ENCODE measurements at places on chromosomes 1 and 21.

DNA sequence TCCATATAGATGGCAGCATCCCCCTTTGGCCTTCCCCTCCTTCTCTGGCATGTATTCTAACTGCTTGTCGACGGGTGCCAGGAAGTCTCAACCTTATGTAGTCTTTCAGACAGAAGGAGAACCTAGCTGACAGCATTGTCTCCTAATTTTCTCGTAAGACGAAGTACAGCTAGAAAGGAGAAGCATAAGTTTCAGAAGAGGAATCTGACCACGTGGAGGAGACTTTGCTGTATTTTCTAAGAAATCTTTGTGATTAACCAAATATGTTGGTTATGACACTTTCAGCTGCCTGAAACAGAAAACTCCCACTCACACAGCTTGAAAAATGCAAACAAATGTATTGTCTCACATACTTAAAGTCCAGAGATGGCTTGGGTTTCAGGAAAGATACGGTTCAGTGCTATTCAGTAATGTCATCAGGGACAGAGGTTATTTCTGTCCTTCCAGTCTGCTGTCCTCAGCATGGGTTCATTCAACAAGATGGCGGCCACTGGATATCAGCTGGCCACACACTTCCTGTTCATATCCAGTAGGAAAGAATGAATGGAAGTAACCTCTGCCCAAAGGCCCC, 109.5 kb upstream of the ZNF648 start:
- DNase-seq, result no peak

- no peak for DNase-seq
Measured at GRCh38 chr1:68143633-68144032, 88.7 kb downstream of the WLS start.

GRCh38 chr1:189205863-189206262, 1271.8 kb downstream of the BRINP3 start:
- no peak for DNase-seq

DNA sequence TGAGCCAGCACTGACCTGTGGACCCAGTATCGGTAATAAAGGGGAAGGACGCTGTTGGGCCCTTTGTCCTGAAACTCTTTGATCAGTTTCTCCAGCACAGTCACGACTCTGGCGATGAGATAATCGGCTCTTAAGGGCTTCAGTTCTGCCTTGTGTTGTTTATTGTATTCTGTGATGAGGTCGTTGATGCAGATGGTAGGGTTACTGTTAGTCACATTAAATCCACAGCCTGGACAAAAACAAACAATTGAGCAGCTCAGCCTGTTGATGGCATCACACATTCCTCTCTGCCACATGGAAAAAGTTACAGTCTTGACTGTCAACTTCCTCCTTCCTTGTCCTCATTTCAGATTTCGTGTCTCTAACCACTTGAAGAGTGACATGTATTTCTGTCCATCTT, 57.6 kb downstream of the SIM2 start:
- peak; percentile 70 for DNase-seq

GRCh38 chr1:103917795-103918194, 168.1 kb downstream of the AMY1C start:
- DNase-seq, result no peak

- no peak for DNase-seq
Measured at GRCh38 chr1:116311193-116311592, 61.9 kb upstream of the ATP1A1 start.

GRCh38 chr1:234173968-234174367, 199.3 kb upstream of the COA6 start:
- no peak for DNase-seq

DNA sequence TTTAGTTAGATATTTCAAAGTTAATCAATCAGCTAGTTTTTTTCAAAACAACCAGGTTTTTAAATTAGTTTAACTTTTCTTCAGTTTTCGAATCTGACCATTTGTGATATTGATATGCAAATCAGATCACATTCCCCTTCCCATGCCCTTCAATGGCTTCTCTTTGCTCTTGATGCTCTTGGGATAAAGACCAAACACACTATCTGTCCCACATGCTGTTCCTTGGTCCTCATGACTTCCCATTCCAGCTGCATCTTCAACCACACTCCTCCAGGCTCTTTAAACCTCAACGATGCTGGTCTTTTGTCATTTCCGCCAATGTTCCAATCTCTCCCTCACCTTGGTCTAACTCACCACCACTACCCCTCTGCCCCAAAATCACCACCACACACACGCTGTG, 285.8 kb downstream of the LMX1A start:
- DNase-seq, result no peak

GRCh38 chr1:210505601-210506496, 177.1 kb downstream of the HHAT start:
- peak; percentile 29 for DNase-seq

DNA sequence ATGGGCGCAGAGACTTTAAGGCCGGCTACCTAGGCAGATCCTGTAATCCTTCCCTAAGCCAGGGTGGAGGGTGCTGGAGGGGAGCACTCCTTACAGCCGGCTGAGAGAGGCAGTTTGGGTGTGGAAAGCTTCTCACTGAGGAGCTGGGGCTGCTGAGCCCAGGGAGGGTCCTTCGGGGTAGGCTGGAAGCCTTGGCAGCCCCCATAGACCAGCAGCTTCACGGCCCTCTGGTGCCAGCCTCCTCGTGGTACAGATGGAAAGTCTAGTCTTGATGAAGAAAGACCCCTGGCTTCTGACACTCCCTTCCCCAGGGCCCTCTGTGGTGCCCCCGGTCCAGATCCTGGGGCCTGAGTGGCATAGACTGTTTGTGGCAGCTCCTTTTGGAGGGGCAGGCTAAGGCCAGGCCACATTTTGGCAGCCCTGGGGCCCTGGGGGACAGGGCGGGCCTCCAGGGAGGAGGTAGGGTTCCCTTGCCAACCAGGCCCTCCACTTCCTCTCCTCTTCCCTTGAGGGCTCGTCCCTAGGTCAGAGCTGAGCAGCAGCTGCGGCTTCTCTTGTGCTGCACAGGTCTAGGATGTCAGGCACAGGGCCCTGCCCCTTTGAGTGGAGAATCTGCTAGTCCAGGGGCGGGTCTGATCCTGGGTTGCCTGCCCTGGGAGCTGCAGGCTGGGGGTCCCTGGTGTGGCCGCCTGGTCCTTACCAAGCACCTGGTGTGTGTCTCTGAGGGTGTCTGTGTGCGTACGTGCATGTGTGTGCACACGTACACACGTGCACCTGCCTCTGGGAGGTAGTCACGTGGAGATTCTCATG, 4.8 kb downstream of the AMPD2 start:
- no peak for DNase-seq

- no peak for DNase-seq
Measured at GRCh38 chr1:116944613-116945012, 34.9 kb downstream of the PTGFRN start.

- no peak for DNase-seq
Measured at GRCh38 chr1:75099581-75099980, 34.6 kb upstream of the LHX8 start.

DNA sequence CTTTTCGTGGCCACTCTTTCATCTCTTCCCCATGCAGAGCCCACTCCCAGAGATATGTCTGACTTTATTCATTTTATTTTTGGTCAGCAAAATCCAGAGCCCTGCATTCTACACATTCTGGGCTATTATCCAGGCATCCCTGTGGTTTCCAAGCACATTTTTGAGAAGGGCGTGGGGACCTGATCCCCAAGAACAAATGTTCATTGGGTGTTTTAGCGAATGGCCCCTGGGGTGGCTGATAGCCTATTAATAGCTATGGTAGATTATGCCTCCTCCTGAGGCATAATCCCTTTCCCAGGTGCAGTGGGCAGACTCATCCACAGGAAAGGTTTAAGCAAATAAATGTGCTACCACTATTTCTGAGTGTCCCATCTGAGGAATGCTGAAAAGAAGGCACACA, 511.8 kb upstream of the USP24 start:
- DNase-seq, result peak; percentile 91

- no peak for DNase-seq
Measured at GRCh38 chr21:31201144-31201543, 142.9 kb downstream of the TIAM1 start.

DNA sequence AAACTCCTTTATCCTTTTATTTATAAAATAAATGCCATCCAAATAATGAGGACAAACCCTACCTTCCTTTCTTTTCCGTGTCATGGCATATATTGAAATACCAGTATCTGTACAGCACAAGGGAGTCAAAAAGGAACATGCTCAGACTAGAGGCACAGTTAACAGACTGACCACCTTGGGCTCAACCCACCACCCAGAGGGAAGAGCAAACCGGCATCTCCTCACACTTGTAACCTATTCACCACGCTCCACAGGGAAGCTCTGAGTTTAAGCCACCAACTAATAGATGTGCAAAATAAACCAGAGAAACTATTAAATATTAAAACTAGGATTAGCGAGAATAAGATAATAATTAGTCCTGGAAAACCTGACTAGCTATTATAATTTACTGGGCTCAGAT, 112.7 kb downstream of the SIPA1L2 start:
- no peak for DNase-seq

DNA sequence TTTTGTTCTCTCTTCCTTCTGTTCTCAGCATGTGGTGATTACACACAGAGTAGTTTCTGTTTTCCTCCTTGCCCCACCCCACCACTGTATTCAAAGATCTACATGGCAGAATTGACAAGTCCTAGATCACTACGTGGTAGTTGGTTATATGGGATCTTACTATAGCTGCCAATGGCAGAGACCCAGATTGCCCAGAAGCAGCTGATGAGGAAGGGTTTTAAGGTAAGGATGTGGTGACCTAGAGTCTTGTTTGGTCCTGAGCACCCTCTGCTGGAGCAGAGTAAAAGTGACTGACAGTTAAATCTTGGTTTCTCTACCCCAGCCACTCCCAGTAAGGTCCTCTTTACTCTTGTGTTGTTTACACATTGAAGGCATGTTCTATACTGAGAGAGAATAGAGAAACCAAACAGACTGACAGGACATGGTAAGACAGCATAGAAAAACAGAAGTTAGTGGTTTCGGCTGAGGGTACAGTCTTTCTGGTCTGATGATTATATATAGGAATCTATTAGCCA, 22.8 kb upstream of the STRIP1 start:
- DNase-seq, result peak; percentile 51

- no peak for DNase-seq
Measured at GRCh38 chr1:1956101-1956500, 37.0 kb upstream of the TMEM52 start.

GRCh38 chr1:67214420-67215174, 48.3 kb downstream of the IL23R start:
- DNase-seq, result peak; percentile 10

GRCh38 chr1:235253219-235253962, 74.6 kb downstream of the ARID4B start:
- peak; percentile 77 for DNase-seq

- peak; percentile 35 for DNase-seq
Measured at GRCh38 chr21:28154121-28154520, 838.6 kb downstream of the LTN1 start.

DNA sequence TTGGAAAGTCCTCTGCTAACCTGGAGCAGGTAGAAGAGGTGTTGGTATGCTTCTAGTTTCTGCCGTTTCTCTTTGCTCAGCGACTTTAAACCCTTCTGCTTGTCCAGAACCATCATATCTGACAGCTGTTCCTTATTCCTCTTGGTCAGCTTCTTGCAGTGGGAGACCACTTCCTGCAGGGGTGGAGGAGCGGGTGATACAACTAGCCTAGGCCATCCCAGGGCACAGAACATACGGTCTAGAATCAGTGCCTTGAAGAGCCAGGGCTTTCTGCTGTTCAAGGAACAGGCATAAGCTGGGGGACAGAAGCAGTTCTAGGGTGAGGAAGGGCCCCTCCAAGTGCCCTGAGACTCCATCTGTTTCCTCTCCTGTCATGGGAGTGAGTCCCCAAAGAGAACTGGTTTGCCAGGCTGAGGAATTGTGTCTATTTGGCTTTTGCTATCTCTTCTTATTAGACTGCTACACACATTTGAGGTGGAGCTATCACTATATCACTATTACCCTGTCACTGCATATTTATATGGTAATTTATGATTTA, 32.5 kb downstream of the IQGAP3 start:
- no peak for DNase-seq

- DNase-seq, result no peak
Measured at GRCh38 chr1:158180741-158181576, at the start of gene CD1D. Gene CD1D (plus strand): TSS chr1:158180895. CDS start chr1:158181102, 207 bp downstream.

GRCh38 chr1:184330875-184331274, 56.0 kb upstream of the C1orf21 start:
- DNase-seq, result no peak

DNA sequence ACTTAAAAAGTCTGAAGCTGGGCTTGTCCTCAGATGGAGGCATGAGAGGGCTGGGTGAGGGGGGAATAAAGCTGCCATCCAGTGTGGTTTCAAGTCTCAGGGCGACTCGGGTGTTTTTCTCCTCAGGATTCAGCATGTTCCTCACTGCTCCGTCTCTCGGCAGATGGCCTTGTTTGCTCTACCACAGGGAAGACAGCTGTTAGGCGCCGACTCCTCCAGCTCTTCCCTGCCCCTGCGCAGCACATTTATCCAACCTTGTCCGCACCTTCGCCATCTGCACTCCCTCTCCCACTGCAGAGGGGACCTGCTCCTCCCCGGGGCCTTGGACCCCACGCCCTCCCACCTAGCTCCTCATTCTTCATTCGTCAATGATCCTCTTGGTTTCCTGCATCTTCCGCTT, 16.6 kb upstream of the S100A11 start:
- no peak for DNase-seq

GRCh38 chr1:84164567-84165021, 20.5 kb downstream of the PRKACB start:
- DNase-seq, result no peak

DNA sequence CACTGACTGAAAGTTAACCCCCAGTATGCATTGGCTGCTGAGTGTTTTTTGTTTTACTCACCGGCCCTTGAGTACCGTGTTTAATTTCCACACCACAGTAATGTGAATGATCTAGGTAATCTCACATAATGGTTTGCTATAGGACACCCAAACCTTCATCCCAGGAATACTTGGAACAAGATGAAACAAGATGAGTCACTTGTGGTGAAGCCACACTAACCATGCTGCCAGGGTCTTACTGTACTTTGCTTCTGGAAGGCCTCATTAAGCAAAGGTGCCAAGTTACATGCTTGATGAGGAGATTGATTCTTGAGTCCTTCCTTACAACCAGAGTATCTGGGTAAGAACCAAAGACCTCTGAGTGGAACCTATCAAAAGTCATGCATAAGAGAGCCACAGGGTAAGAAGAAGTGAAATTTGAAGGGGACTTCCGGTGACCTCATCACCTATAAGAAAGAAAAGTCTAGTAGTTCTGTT, 163.3 kb downstream of the NRIP1 start:
- peak; percentile 33 for DNase-seq

DNA sequence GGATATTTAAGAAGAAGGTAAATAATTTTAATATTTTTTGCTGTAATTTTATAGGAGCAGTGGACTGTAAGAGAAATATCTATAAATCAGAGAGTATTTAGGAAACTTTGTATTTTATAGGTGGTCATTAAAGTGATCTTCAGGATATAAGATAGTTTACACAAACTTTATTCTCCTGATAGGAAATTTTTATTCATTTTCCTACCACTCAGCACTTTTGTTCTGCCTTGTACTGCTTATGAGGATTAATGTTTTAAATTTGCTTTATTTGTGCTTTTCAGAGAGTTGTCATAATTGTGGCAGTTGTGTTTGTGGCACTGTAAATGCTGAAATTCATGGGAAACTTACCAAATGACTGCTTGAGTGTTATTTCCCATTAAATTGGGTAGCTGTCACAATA, 29.7 kb downstream of the UHMK1 start:
- no peak for DNase-seq

Data from fibroblast of skin of back (primary cell).